Fibroblast of skin of left biceps (primary cell): ENCODE measurements at places on chromosomes 5 and 9.
A peak's percentile ranks its signal among the peaks of the same experiment; 100 is the strongest.

DNA sequence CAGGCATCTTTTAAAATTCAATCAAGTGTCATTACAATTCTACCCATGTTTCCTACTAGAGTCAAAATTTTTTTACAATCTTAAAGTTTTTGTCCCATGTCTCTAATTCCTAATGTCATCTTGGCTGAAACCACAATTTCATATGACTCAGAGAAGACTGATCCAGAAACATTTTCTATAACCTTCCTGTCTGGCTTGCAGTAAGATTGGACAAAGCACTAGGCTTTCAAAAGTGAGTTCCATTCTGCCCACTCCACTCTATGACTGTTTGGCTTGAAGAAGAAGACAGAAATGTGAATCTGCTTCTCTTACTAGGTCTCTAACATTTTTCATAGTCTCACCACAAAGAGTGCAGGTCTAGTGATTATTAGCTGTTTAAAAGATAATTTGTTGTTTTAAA lies 88.8 kb downstream of the NR3C1 start:
- DNase-seq = peak; percentile 38

GRCh38 chr5:112183103-112183711 lies 235.9 kb downstream of the EPB41L4A start:
- no peak for DNase-seq

DNA sequence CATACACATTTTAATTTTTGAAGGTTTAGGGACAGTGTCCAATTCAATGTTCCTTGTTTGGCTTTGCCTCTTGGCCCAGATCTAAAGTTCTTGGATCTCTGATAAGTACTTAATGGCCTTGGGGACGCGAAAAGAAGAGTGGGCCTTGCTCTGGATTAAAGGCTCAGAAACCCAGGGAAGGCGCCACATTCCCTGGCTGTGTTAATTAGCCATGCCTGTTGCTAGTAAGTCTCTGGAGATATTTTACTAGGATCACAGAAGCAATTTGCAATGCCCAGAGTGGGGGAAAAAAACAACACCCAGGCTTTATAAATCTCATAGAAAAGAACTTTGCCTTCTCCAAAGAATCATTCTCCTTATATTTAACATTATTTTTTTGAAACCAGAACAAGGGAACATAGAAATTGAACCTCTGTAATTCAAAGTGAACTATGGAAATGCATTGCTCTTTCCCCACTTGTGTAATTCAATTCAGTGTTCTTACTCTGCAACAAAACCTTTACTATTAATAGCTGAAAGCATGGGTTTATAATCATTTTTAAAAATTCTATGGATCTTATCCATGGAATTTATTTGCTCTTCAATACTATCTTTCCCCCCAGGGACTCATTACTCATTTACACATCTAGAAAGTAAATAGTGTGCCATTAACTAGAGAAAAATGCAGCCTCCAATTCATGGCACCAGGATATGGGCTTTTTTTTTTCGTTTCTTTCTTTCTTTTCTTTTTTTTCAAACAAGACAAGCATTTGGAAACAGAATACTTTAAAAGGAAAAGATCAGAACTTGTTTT lies 172.2 kb upstream of the ANKRD55 start:
- no peak for DNase-seq

DNA sequence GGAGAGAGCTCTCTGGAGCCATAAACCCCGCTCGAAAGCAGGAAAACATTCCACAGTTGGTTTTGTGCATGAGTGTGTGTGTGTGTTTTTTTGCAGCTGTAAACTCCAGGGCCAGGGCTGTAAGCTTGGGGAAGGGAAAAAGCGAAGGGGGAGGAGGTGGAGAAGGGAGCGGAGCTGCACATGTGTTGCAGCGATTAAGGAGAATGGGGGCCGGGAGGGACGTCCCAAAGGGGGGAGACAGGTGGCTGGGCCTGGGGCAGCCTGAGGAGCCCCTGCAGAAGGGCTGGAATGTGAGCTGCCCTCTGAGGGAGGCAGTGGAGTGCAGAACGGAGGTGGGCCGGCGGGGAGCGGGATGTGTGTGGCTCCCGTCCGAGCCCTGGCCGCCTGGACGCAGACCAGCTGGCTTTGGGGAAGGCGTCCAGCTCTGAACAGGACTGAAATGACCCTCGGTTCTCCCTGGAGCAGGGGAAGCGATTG lies 2.7 kb upstream of the MYMK start:
- no peak for DNase-seq

- no peak for DNase-seq
Observed at GRCh38 chr5:138506370-138507306, 36.4 kb downstream of the ETF1 start.

DNA sequence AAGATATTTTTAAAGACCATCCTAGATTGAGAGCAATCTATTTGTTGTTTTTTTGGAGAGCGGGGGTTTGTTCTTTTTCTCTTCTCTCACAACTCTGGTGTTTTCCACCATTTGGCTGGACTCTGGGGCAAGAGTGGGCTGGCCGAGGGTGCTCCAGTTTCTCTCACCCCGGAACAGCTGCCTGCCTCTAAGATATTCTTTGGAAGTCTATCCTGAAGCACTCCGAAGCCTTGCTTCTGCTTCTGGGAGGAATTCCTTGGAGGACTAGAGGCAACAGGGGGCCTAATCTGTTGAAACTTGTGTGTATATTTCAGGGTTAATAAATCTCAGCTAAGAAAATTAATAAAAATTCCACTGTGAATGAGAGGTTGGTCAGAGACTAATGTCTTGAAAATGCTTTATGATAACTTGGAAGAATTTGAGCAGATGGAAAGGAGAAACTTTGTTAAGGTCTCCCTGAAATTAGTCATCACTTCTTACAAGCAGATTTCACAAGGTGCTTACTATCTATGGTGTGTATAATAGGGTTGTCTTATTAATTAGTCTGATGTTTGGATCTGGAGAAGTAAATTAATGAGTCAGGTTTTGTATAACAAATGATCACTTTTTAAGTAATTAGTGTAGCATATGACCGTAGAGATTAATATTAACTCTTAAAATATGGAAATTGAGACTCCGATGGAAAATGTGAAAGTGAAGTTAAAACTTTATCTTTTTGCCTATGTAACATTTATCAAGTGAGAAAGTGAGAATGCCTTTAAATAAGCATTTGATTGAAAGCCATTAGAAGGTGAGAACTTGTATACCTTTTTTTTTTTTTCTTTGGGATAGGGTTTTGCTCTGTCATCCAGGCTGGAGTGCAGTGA lies 4.0 kb downstream of the MAN2A1 start:
- DNase-seq = peak; percentile 59

GRCh38 chr5:56557198-56557597 lies 258.2 kb upstream of the MAP3K1 start:
- DNase-seq = no peak

GRCh38 chr5:17189381-17190036 lies 27.9 kb upstream of the BASP1 start:
- no peak for DNase-seq

DNA sequence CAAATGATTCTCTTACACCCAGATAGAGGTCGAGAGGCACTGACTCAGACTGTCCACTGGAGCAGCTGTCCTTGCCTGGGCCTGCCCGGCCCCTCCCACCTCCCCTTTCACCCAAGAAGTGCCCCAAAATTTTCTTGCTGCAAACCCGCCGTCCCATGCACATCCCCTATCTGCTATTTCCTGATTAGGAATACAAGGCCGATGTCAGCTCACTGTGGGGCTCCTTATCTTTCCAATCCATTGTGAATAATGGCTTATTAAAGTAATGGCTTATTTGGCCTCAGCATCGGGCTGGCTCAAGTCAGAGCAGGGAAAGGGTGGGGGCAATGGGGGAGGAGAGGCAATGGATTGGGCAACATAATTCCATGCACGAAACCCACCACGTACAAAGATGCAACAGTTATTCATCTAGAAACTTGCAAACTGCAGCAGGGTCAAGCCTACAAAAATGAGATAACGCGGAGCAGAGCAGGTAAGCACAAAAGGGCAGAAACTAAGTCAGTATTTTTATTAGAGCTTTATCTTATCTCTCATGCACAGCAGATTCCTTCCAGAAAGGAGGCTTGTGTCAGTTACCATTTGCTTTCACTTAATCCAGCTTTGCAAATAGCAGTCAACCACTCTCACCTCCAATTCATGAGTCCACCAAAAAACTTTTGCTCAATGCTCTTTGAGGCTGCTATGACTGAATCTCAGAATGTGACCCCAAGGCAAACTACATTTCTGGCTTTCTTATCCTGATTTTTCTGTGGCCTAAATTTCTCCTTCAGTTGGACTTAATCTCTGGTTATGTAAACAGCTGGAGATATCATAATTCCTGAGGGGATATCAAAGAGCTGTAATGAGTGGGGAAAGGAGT lies 138.2 kb upstream of the OSMR start:
- no peak for DNase-seq

- no peak for DNase-seq
Observed at GRCh38 chr9:70110194-70111041, 66.8 kb downstream of the MAMDC2 start.

GRCh38 chr5:11224436-11225187 lies 463.6 kb upstream of the DAP start:
- DNase-seq = no peak

DNA sequence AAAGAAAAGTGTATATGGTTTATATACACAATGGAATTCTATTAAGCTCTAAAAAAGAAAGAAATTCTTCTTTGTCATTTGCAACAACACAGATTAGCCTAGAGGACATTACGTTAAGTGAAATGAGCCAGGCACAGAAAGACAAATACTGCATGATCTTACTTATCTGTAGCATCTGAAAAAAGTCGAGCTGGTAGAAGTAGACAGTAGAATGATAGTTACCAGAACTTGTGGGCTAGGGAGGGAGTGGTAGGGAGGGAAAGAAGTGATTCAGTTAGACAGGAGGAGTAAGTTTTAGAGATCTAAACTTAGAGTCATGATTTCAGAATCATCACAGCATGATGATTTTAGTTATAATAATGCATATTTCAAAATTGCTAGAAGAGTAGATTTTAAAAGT lies 184.6 kb downstream of the TLE4 start:
- DNase-seq = no peak

DNA sequence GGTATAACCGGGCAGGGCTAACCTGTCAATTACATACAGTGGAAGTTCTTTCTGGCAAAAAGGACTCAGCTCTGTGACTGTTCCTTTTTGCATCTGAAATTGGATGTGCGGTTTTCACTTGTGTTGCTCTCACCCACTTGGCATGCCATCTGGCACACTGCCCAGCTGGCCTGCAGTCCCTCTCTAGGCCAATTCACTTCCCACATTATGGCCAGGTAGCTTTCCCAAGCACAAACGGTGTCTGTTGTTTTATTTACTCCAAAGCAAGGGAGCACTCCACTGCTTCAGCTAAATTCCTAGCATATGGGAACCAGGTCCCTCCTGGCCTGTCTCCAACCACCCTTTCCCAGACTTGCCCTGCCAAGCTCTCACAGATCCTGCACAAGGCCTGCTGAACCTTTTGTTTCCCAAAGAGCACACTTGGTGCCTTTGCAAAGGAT lies 132.5 kb downstream of the SEMA6A start:
- DNase-seq = no peak

- no peak for DNase-seq
Observed at GRCh38 chr5:76582230-76583162, 40.7 kb downstream of the F2RL2 start.

DNA sequence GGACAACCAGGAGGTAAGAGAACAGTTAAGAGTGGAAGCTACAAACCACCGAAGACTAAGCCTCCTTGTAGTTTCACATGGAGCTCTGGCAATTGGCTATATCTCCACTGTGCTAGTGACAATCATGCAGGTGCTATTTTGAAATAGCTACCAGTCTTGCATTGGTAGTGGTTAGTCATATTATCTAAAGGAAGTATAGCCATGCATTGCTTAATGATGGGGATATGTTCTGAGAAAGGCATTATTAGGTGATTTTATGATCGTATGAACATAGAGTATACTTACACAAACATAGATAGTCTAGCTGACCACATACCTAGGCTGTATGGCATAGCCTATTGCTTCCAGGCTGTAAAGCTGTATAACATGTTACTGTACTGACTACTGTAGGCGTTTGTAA lies 28.4 kb downstream of the HSDL2 start:
- DNase-seq = no peak

- DNase-seq = no peak
Observed at GRCh38 chr9:70406434-70406862, 8.0 kb downstream of the KLF9 start.

DNA sequence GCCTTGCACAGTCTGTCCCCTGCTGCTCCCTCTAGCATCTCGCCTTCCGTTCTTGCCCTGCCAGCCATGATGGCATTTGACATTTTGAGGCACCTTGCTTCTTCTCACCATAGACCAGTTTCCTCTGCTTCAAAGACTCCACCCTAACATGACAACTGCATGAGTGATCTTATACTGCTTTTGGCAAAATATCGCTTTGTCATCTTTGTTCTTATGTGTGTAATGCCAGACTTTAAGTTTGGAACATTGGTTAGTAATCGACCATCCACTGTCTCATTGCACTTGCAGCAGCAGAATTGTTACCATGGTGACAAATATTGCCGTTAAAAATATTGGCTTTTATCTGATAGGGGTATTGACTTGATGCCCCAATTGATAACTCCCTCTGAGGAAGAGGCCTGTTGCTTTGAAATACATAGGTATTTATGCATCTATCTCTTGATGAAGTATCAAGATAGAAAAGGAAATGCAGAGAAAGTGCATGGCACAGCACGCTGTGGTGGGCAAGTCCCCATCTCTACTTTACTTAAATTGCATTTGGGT lies 6.8 kb downstream of the GARIN3 start:
- no peak for DNase-seq

DNA sequence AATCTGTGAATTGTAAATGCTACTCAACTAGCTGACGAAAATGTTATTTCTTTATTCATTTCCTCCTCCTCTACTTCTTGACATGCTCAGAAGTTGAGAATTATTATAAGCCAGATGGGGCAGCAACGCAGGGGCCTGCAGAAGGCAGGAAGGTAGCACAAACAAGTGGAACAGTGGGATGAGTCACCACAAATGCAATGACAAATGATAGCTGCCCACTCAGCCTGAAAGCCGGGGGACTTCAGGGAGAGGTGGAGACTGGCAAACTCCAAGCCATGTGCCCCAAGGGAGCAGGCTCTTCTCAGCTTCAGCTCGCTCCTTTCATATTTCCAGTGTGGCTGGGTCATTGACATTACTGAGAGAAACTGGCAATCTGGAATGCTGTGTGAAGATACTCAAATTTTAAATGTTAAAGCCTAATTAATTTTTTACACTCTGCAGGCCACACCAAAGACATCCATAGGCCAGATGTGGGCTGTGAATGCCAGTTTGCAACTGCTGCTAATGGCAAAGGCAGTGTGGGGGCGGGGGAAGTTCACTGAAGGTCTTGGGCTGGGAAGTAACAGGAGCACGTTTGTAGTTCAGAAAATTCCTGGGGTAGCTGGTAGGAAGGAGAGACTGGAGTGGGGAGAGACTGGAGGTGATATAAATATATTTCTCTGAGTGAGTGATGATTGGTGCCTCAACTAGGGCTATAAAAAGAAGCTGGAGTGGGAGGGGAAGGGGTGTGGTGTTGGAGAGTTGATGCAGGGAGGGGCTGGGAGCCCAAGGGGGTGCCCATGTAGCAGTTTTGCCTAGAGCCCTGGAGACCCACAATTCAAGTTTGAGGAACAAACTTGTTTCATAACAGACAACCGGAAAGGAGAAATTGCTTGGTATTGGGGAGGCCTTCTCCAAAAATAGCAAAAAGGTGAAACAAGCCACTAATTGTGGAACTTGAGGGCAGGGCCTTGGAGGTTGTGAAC lies 20.8 kb upstream of the ADRB2 start:
- DNase-seq = no peak
